ENCODE measurements at places on chromosomes 3 and 15.

- DNase-seq, result no peak
Observed at GRCh38 chr15:81184188-81184587, 12.5 kb upstream of the IL16 start.

GRCh38 chr15:53862386-53862785 lies 102.9 kb upstream of the WDR72 start:
- DNase-seq, result no peak

- DNase-seq, result no peak
Observed at GRCh38 chr3:63877737-63878393, 14.2 kb downstream of the ATXN7 start.

DNA sequence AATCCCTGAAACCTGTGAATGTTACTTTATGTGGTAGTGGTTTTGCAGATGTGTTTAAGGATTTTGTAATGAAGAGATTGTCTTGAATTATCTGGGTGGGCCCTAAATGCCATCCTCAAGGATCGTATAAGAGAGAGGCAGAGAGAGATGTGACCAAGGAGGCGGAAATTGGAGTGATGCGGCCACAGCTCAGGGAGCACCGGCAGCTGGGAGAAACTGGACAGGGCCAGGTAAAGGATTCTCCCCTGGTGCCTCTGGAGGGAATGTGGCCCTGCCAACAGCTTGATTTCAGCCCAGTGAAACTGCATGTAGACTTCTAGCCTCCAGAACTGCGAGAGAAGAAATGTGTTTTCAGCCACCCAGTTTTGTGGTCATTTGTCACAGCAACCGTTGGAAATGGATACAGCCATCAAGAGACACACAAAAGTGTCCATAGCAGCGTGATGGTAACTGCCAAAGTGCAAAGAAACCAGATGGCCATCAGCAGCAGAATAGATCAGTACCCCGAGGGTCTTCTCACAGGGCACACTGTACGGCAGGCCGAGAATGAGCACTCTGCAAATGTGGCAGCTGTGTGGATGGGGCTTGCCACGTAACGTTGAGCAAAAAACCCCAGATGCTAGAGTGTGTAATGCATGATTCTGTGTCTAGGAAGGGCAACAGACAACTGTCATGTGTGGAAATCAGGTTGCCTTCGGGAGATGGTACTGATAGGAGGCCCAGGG lies 12.2 kb downstream of the APBA2 start:
- no peak for DNase-seq

DNA sequence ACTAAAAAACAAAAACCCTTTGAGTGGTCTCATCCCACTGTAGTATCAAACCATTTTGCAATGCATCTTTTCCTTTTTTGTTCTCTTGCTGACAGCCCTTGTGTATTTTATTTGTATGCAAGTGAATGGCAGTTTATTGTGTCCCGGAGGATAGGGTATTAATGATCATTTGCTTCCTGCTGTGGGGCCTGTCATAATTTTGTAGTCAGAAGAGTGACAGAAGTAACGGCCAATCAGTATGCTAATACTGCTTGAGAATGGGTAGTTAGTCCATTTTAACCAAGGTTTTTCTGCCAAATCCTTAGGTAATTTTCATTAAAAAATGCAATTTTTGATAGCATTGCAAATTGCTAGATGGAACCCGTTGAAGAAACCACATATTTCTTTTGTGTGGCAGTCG lies 75.5 kb upstream of the PLSCR5 start:
- no peak for DNase-seq

GRCh38 chr15:70132139-70132538 lies 34.4 kb upstream of the TLE3 start:
- DNase-seq, result no peak

DNA sequence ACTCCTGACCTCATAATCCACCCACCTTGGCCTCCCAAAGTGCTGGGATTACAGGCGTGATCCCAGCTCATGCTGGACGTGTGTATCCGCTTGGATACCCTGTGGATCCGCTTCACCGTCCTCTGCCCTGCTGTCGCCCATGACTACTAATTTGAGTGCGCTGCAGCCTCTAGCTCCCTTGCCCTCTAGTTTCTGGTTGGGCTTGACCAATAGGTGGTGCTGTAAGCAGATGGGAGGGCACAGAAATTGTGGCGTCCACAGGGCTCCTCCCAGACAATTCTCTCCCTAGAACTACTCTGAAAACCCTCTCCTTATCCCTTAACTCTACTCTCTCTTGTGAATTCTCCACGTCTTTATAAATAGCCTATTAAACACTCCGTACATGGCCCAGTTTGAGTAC lies 36.2 kb downstream of the ZPLD1 start:
- DNase-seq, result no peak

GRCh38 chr3:89212619-89213018 lies 105.2 kb downstream of the EPHA3 start:
- DNase-seq, result no peak

All from stimulated activated CD4-positive, alpha-beta T cell treated with anti-CD3 and anti-CD28 coated beads, Interleukin-15, amount 100 ng/mL, for 48 hours (primary cell).